Stimulated activated effector memory CD8-positive, alpha-beta T cell treated with anti-CD3 and anti-CD28 coated beads, Interleukin-12 subunit alpha, Interleukin-12 subunit beta, amount 100 ng/mL, for 72 hours (primary cell): ENCODE measurements at places on chromosomes 5 and 9.

DNA sequence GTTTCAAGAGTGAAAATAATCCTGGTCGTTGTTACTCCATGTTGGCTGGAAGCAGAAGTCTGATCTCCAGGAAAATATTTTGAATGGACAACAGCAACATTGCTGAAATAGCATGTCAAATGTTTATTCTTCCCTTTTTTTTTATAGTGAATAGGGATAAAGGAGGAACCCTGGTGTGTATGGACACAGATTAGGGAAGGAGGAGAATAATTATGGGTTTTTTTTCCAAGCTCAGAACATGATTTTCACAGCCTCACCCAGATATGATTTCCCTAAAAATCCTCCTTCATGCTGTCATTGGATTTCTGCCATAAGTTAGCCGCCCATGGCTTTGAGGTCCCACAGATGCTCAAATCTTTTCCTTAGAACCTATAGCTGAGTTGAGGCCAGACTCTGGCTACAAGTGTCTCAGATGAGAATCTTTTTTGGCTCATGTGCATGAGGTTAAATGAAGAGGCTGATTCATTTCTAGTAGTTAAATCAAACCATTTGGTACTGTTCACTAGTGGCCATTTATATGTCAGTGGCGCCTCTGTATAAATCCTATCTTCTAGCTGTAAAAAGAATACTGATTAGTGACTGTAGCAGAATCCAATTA, 65.5 kb upstream of the LIFR start:
- no peak for DNase-seq

DNA sequence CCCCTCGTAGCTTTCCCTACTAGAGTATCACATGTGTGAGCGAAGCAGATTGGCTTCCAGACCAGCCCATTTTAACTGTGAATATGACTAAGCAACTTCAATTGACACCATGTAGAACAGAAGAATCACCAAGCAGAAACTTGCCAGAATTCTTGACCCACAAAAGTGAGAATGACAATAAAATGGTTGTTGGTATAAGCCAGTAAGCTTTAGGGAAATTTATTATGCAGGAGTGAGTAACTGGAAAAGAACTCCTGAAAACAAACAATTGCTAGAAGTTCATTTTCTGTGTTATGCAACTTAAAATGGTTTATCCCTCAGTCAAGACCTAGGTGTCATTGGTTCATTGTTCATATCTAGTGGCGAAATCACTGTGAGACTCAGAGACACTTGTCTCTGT, 303.1 kb downstream of the DMRT2 start:
- no peak for DNase-seq

DNA sequence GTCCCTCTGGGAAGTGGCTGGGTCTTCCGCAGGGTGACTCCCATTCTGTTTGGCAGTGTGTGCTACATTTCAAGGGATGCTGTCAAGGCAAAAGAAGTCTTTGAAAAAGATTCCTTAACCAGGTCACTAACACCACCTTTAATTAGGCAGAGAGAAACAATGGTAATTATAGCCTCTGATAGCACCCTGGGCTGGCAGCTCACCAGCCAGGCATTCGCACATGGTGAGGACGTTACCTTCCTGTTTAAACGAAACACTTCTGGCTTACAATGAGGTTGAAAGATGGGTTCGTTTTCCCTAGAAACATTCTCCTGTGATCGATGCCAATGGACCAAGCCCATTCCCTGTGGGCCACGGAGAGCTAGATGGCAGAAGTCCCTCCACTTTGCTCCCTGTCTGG, 230.1 kb upstream of the PANK3 start:
- DNase-seq: no peak

- DNase-seq: no peak
Measured at GRCh38 chr9:2413160-2413805, 208.3 kb upstream of the VLDLR start.

GRCh38 chr5:163503106-163504078, 2.0 kb upstream of the MAT2B start:
- no peak for DNase-seq

GRCh38 chr9:26606756-26607155, 285.8 kb downstream of the CAAP1 start:
- no peak for DNase-seq

DNA sequence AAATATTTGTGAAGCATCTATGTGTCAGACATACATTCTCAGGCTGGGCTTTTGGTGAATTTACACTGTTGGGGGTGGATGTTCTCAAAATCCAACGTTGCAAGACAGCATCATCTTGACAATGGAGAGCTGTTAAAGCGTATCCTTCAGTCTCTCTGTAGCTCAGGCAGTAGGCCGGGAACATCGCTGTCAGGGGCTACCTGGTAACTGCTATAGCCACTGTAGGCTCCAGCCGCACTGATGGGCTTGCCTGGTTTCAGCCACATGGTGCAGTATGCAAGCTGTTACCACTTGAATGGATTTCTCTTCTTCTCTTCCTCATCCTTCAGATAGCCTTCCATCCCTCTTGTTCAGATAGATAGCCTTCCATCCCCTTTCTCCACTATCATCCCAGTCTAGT, 51.7 kb downstream of the DRD1 start:
- DNase-seq: no peak
